Renal pelvis (tissue), 12 donors: ENCODE measurements at places on chromosomes 16 and 17. TPM values are rescaled to one million over a fixed set of nuclear protein-coding genes. Genes with fewer than 3 reads are reported as not detected.

DNA sequence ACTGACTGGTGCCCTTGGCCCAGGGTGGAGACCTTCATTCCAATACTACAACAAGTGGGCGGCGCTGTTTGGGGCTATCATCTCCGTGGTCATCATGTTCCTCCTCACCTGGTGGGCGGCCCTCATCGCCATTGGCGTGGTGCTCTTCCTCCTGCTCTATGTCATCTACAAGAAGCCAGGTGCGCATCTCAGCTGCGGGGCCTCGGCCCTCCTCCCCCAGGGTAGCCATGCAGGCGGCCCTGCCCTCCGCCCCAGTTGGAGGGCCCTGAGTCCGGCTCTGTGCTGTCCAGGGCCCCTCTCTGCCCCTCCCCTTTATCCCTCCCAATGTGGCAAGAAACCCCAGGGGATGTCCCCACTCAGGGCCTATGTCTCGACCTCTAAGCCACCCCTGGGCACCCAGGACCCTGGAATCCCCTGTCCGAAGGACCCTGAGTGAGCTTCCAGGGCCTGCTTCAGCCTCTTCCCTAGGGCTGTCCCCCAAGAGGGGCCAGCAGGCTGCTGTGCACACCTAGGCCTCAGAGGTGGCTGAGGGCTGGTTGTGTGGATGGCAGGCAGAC lies 19.1 kb downstream of the SLC12A3 start:
- no peak for DNase-seq

DNA sequence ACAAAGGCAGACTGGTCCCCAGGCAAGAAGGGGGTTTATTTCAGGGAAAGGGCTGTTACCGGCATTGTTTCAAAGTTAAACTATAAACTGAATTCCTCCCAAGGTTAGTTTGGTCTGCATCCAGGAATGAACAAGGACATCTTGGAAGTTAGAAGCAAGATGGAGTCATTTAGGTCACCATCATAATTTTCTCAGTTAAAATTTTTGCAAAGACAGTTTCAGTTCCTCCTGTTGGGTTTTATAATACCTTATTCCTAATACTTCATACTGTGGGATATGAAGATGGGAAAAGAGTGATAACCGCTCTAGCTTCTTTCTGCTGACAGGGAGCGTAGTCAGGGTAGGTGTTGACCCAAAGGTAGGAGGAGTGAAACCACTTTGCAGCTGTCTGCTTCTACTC lies 24.8 kb downstream of the PMM2 start:
- no peak for DNase-seq

DNA sequence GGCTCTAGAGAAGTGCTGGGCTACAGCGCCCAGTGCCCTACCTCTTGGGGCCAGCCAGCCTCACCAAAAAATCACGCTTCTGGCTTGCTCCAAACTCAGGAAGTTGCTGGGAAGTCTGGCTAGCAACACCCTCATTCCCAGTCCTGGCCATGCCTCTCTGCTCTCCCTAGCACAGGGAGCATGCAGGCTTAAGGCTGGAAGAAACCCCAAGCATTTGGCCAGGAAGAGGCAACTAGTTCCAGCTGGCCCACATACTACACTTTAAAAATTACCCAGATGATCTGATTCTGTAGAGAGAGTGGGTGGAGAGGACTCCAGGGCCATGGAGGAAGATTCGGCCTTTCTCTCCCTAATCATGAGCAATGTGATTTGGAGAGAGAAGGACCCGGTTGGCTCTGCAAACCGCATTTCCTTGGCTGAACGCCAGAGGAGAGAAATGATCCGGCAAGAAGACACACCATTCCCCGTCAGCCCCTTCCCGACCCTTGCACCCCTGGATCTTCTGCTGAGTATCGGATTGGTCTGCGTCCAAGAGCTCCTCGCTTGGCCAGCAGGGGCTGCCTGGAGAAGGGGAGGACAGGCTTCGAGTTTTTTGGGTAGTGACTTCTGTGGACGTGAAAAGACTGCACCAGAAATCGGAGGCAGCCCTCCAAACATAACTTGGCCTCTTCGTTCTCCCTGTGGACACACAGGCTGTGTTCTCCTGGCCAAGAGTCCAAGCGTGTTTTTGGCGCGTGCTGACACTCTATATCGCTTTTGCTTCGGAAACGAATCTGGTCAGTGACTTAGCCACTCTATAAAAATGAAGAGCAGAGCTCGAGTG lies 406.3 kb downstream of the WWOX start:
- peak; percentile 58 for DNase-seq

DNA sequence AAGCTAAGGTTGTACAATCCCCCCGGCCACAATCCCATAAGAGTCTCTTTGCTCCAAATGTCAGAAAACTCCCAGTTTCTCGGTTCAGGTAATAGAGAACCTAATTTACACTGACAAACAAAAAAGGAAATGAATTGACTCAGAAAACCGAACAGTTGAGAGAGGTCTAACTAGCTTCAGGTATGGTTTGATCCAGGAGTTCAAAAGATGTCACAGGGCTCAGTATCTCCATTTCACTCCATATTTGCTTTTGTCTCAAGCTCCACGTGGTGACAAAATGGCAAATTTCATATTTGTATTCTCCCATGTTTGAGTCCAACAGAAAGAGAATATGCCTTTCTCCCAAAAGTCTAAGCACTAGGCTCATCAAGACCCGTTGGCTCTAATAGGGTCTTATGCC lies 117.4 kb downstream of the AXIN2 start:
- no peak for DNase-seq

DNA sequence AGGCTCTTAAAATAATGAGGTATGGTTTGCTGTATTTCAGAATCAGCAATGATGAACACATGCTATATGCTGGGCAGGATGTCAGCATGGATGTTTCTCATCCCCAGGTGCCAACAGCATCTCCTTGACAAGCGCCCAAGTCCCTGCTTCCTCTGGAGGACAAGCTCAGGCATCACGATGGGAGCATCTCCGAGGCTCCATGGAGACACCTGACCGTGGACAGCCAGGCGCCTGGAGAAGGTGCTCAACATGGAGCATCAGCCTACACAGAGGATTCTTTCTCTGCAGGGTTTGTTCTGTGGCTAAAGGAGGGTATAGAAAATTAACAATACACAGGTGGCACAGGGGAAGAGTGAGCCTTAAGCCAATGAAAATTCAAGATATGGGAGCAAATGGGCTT lies 72.1 kb downstream of the SLC5A11 start:
- DNase-seq = no peak

GRCh38 chr17:69716556-69716955 lies 302.1 kb downstream of the MAP2K6 start:
- DNase-seq = peak; percentile 46

DNA sequence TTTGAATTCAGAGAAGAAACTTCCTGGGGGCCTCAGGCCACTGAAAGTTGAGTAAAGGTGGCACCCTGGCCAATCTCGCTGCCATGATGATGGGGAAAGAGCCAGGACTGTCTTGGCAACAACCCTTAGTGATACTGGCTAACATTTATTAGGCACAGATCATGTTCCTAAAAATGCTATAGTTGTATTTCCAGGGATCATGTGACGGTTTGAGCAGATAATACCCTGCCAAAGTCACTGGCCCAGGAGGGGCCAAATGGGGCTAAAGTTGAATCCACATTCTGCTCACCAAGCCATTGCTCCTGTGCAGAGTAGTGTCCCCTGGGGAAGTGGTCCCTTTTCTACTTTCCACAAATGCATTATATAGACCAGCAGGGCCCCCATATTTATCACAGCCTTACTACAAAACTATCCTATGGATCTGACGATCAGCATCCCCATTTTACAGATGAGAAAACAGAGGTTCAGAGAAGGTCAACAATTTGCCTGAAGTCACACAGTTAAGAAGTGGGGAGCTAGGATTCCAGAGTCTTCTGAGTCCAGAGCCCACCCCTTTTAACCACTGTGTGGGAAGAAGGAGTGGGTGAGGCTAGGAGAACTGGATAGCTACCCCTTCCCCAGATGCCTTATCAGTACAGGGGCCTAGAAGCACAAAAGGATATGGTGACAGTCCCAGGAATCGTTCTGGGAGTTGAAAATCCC lies 300.0 kb upstream of the IRX3 start:
- no peak for DNase-seq

- no peak for DNase-seq
Measured at GRCh38 chr16:62545039-62545438, 508.8 kb upstream of the CDH8 start.

Gene EXOC3L1
- polyA plus RNA-seq = 6.5 TPM

Gene RASL10B
- 17.1 TPM for polyA plus RNA-seq

Gene TP53
- polyA plus RNA-seq = 79.1 TPM

Gene TRIM16
- polyA plus RNA-seq = 26.7 TPM

Gene HBM
- polyA plus RNA-seq = 3.2 TPM

Gene CTRL
- polyA plus RNA-seq = 10.3 TPM

Gene HEATR9
- polyA plus RNA-seq = 0.61 TPM
